Peyer's patch (tissue), 4 donors: ENCODE measurements at places on chromosomes 1 and 21. TPM values are rescaled to one million over a fixed set of nuclear protein-coding genes. Genes with fewer than 3 reads are reported as not detected.

- DNase-seq: no peak
These were observed 26.8 kb downstream of the ALDH9A1 start for GRCh38 chr1:165671526-165671925.

DNA sequence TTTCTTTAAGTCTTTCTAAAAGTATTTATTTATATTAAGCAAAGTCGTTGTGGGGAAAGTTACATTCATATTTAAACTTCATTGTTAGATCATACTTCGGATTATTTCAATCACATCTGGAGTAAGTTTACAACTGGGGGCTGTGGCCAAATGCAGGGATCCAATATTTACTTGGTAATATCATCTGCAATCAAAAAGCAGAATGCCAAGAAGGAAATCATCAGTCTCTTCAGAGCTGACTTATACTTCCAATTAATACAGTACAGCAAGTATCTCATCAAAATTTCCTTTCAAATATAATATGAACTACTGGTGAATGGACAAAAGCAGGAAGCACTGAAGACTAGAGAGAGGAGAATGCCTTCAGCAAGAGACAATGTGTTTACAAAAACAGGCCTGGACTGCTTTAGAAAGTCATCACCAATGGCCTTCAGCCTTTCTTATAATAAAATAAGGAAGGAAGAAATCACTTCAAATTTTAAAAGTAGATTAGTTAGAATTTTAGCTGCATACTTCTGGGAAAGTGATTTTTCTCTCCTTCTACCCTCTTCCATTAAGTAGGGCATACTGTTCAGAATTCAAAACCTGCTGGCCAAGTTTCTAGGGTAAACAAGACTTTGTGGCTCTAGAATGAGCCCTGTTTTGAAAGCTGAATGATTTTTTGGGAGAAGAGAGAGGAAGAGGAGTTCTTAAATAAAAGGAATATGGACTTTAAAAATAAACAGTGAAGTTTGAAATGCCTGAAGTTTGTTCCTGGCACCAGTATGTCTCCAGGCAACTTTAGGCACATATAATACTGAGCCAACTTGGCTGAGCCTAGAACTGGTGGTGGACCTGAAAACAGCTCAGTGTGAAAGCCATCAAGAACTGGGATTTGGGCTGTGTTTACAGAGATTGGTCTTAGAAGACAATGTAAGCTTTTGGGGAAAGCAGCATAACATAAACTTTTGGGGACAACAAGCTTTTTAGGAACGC lies 22.2 kb upstream of the MYOC start:
- no peak for DNase-seq

GUCA2B gene
- total RNA-seq: 35.5 TPM

DNA sequence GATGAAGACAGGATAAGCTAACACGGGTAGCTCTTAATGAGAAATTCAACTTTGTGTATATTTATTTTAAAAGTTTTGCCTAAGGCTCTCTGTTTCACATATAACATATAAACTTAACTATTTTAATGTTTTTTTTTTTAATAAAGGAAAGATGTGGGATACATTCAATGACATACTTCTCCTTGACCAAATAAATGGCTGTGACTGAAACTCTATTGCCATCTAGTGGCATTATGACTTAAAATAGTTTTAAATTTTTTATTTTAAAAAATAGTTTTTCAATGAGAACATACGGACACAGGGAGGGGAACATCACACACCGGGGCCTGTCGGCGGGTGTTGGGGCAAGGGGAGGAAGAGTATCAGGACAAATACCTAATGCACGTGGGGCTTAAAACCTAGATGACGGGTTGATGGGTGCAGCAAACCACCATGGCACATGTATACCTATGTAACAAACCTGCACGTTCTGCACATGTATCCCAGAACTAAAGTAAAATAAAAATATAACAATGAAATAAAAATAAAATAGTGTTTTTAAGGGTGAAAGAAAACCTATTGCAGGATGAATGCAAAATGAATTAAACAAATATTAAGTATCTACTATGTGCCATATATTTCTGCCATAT lies 83.4 kb downstream of the LYST start:
- DNase-seq: no peak

- DNase-seq: no peak
These were observed 31.5 kb downstream of the HMGB4 start for GRCh38 chr1:33895396-33895795.

CD84 gene
- 24.8 TPM for total RNA-seq

DNA sequence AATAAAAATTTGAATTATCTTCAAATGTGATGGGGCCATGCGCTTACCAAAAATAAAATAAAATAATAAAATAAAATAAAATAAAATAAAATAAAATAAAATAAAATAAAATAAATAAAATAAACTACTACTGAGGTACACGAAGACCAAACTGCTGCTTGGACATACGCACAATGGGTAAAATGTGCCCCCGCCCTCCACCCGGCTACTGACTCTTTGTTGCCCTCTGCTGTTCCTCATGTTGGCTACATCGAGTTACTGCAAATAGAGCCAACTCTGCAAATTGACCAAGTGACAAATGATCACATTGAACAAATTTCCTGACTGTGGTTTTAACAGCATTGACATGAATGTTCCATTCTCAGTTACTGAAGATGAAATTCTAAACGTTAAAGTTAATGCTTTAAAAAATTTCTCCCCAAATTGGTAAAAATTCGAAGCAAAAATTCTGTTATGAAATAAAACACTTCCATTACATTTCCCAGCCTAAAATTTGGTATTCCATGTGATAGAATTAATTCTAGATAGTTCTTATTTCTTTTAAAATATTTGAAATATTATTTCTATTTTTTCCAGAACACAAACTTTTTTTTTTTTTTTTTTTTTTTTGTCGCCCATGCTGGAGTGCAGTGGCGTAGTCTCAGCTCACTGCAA lies 18.8 kb upstream of the MAP1LC3C start:
- peak; percentile 64 for DNase-seq

- no peak for DNase-seq
These were observed 883 bp downstream of the LAMTOR2 start for GRCh38 chr1:156055281-156056048.

TCEA3 gene
- 96.2 TPM for total RNA-seq

OR10J1 gene
- total RNA-seq: not detected

- DNase-seq: no peak
These were observed 287.1 kb upstream of the AJAP1 start for GRCh38 chr1:4367230-4367777.

GRCh38 chr1:5430136-5430535 lies 562.1 kb downstream of the NPHP4 start:
- no peak for DNase-seq

ABCA4 gene
- total RNA-seq: 7.4 TPM

DNA sequence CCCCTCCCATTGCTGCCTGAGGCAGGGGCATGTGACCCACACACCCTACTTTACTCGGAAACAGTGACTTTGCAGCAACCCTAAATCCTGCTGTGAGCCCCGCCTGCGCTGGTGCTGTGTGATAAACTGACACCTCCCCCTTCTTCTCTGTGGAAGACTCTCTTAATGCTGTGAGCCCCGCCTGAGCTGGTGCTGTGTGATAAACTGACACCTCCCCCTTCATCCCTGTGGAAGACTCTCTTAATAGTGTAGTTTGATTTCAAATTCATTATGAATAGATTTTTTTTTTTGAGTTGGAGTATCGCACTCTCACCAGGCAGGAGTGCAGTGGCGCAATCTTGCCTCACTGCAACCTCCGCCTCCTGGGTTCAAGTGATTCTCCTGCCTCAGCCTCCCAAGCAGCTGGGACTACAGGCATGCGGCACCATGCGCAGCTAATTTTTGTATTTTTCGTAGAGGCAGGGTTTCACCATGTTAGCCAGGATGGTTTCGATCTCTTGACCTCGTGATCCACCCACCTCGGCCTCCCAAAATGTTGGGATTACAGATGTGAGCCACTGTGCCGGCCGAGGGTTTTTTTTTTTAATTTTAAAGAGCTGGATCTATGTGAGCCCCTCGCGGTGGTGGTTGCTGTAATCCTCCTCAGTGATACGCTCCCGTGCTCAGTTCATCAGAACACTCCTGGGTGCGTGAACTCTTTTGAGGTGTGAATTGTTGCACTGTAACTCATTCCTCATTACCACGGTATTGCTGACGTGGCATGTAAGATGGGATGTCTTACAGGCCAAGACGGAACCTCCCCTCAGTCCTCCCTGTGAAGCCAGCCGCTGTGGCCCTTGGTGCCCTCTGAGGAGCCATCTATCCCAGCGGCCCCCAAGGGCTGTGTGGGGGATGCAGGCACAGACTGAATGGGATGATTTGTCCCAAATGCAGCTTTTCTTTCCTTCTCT lies 60.3 kb downstream of the GALNT2 start:
- DNase-seq: no peak

GRCh38 chr1:74908797-74909196 lies 175.8 kb downstream of the TYW3 start:
- DNase-seq: no peak

- no peak for DNase-seq
These were observed 714.1 kb upstream of the ADAMTS5 start for GRCh38 chr21:27681038-27681437.

DNA sequence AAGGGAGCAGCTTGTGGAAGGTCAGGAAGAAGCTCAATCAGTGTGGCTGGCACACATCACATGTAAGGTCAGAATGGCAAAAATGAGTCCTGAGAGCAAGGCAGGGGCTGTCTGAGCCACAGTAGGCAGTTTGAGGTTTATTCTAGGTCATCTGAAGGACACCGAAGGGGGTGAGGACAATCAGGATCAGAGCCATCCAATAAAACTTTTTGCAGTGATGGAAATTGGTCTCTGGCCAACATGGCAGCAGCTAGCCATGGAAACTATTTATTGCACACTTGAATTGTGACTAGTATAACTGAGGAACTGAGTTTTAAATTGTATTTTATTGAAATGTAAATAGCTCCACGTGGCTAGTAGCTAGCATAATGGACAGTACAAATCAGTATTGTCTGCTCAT lies 97.0 kb upstream of the CACNA1E start:
- no peak for DNase-seq

- no peak for DNase-seq
These were observed 14.8 kb downstream of the MFSD2A start for GRCh38 chr1:39969531-39970270.

DNA sequence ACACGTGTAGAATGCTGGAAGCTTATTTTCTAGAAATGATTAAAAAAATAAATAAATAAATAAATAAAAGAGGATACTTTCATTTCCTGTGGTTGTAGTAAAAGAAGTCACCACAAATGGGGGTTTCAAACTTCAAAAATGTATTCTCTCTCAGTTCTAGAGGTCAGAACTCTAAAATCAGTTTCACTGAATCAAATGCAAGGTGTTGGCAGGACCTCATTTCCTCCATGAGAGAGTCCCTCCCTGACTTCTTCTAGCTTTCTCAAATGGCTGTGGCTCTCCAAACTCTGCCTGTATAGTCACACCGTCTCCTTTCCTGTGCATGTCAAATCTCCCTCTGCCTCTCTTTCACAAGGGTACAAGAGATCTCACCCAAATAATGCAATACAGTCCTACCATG lies 312.6 kb upstream of the CXADR start:
- no peak for DNase-seq
